ENCODE measurements at places on chromosomes 5 and 9.

DNA sequence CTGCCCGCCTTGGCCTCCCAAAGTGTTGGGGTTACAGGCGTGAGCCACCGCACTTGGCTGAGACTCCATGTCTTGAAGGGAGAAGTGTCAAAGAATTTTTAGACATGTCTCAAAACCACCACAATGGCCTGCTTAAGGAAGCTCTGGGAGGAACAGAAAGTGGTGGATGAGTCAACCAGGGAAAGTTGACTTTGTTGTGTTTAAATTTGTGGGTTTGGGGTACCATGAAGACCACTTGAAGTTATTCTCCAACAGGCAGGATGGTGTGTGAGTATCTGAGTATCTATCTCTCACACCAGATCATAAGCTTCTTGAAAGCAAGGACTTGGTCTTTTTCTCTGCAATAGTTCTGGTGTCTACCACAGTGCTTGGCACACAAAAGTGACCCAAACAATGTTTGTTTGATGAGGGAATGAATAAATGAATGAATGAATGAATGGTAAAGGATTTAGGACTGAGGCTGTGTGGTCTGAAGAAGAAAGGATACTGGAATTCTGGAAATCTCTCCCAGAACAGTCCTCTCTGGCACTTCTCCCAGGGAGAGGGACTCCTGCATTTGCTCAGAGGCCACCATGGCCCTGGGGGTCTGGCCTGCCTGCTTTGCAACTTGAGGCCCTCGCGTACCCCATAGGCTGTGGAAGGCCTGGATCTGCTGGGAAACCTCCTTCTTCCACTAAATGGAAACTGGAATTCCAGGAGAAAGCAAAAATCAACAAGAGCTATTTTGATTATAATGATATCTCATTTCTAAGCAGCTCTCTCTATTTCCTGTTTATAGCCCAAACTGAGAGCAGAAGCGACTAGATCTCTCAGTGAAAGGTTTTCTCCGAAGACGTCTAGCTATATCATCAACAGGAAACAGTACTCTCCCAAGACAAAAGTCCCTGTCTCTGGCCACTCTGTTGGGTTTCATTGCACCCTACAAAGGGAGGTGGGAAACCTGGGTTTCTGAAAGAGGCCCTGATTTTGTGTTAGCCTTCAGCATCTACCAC is 187.9 kb downstream of the PALM2AKAP2 start:
- no peak for DNase-seq

DNA sequence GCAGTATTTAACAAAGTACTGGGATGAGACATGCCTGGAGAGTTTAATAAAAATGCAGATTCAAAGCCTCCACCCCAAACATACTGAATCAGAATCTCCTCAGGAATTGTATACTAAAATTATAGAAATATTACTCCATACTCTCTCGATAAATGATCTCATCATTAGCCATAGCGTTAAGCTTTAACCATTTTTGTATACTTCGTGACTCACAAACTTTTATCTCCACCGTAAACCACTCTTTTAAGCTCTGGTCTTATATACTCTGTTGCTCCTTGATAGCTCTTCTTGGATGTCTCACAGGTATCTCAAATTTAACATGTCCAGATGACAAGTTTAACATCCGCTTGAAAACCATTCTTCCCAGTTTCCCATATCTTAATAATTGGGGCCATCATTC is 327.8 kb downstream of the ADGRV1 start:
- DNase-seq = no peak

DNA sequence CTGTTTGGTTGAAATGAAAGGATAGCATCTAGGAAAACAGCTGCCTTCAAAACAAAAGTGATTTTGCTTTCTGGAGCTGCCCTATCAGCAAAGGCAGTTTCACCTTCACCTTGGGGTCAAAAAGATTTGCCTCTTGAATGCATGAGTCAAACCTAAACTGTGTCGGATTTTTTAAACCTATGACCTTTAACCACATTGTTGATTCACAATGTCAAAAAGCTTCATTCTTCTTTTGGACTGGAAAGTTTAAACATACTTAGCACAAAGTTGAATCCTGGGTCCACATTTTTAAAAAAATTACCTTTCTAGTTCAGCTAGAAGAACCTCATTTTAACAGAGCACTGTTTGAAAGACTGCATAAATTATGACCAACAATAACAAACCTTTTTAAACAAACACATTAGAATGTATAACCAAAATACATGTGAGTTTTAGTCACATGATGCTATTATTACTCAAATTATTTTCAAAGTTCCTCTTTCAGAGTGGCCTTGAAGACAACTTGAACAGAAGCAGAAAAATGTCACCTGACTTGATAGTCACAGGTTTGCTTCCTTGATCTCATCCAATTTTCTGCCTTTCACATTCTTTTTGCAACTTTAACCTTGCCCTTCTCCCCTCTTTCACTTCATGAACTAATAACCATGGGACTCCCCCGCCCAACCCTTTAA is 109.7 kb upstream of the LHFPL2 start:
- no peak for DNase-seq

GRCh38 chr9:98808411-98808815 is 943 bp downstream of the GALNT12 start:
- DNase-seq = no peak

GRCh38 chr9:79222483-79222882 is 349.3 kb upstream of the TLE4 start:
- DNase-seq = no peak

GRCh38 chr5:149870232-149870631 is 74.4 kb downstream of the PDE6A start:
- no peak for DNase-seq

- DNase-seq = no peak
Measured at GRCh38 chr5:13246053-13246452, 698.4 kb downstream of the DNAH5 start.

Measured in activated CD4-positive, alpha-beta T cell treated with anti-CD3 and anti-CD28 coated beads for 4 hours (primary cell).